Aorta (tissue), 5 donors: ENCODE measurements at places on chromosomes 2 and 18. TPM values are rescaled to one million over a fixed set of nuclear protein-coding genes. Genes with fewer than 3 reads are reported as not detected.

CROCC2 gene
- not detected for polyA plus RNA-seq

CSRNP3 gene
- polyA plus RNA-seq, result 0.20 TPM

DNA sequence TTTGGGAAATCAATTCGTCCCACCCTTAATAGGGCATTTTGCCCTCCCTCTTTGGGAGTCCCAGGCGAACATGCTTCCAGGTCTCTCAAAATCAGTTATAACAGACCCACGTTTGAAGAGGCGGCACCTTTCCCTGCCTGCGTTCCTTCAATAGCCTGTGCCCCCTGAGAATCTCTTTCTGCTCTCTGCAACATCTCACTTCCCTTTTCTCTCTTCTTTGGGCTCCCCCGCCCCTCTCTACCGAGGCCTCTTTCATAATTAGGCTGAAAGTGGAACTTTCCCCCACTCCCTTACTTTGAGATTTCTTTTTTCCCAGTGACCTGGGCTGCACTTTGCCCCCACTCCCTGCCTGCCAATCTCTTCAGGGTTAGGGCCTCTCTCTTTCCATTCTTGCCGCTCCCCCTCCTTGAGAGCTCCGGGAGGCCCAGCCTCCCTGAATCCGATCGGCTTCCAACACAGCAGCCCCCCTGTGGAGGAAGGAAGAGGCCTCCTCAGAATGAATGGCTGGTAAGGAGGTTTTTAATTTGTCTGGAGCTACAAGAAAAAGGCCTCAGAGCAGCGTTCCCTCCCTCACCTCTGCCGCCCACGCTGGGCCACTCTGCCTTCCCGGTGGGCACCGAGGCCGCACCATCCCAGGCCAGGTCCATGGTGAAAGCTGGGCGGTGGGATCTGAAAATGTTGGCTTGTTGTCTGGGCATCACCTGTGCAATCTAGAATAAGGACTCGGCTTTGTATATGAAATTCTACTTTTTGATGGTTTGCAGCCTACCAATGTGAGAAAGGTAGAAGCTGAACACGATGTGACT, 162.6 kb upstream of the SIX3 start:
- DNase-seq, result no peak

DNA sequence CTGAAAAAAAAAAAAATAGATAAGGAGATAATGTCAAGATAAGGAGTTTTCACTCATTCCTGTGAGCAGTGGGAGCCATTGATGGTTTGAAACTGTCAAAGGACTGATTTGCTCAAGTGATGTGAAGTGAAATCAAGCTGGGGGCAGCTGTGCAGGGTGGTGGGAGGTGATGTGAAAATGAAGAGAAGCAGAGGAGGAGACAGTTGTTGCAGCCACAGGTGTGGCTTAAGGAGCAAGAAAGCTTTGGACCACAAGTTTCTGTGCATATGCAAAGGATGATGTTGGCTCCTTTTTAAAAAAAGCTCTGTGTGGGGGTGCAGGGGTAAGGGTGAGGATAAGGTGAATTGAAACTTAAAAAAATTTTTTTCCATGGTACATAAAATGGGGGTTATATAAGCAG, 8.3 kb downstream of the EFR3B start:
- DNase-seq, result no peak

GRCh38 chr2:145321344-145321743, 801.4 kb upstream of the ZEB2 start:
- DNase-seq, result no peak

GRCh38 chr2:63716146-63716545, 125.5 kb upstream of the UGP2 start:
- no peak for DNase-seq

- DNase-seq, result no peak
Measured at GRCh38 chr2:36695746-36696415, 626 bp upstream of the VIT start.
